ENCODE measurements at places on chromosomes 2 and 18. TPM values are rescaled to one million over a fixed set of nuclear protein-coding genes. Genes with fewer than 3 reads are reported as not detected.

The PRKAG3 gene
- total RNA-seq, result not detected

The MBD5 gene
- total RNA-seq, result 33.9 TPM

The TBC1D8 gene
- total RNA-seq, result 48.1 TPM

The SCYGR4 gene
- total RNA-seq, result not detected

The ACMSD gene
- not detected for total RNA-seq

The ZEB2 gene
- total RNA-seq, result 39.9 TPM

The PDCL3 gene
- total RNA-seq, result 24.2 TPM

The SESTD1 gene
- 58.5 TPM for total RNA-seq

The CFAP65 gene
- total RNA-seq, result not detected

The SH3RF3 gene
- 21.7 TPM for total RNA-seq

The CNGA3 gene
- not detected for total RNA-seq

The CXCR1 gene
- 0.12 TPM for total RNA-seq

Data from MCF 10A (cell line).